Mucosa of gallbladder (tissue), 1 donor: ENCODE measurements at places on chromosomes 3 and 15.
A peak's percentile ranks its signal among the peaks of the same experiment; 100 is the strongest.

GRCh38 chr3:58173669-58174398 lies 36.9 kb downstream of the DNASE1L3 start:
- peak; percentile 28 for DNase-seq

DNA sequence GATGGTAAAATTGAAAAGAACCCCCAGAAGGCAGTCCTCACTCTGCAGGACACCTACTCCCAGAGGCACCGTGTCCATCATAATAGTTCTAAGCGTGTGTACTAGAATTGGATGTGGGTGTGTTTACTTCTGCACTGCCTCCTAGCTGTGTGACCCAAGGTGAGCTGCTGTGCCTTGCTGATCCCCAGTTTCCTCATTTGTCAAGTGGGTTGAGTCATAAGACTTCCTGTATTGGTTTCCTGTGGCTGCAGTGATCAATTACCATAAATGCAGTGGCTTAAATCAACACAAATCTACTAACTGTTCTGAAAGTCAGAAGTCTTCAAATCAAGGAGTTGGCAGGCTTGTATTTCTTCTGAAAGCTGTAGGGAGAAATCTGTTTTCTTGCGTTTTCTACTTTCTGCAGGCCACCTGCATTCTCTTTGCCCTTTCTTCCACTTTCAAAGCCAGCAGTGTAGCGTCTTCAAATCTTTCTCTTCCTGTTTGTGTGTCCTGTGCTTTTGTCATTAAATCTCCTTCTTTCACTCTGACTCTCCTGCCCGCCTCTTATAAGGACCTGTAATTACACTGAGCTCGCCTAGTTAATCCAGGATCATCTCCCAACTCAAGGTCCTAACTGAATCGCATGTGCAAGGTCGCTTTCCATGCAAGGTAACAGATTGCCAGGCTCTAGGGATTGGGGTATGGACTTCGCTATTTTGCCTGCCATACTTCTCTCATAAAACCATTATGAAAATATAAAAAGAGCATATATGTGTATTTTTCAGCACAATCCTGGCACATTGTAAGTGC lies 59.0 kb downstream of the RORA start:
- DNase-seq, result no peak

DNA sequence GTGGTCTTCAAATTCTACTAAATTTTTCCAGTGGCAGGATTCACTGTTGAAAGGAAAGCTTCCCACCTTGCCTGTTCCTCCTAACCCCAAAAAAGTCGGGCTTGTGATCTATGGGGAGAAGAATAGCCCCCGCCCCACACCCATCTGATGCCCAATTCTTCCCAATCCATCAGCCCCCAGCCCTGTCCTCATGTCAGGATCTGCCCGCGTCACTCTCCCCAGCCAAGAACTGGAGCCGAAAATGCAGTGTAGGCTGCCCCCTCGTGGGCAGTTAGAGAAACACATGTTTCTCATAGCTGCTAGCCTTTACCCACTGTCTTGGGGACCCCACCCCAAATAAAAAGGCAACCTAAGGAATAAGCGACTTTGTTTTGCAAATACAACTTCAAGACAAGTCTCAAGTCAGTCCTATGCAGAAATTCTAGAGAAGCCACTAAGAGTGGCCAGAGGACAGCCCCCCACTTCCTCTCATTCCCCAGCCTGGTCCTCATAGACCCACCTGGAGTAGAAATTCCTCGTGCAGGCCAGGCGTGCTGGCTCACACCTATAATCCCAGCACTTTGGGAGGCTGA lies 13.0 kb upstream of the CSK start:
- no peak for DNase-seq

DNA sequence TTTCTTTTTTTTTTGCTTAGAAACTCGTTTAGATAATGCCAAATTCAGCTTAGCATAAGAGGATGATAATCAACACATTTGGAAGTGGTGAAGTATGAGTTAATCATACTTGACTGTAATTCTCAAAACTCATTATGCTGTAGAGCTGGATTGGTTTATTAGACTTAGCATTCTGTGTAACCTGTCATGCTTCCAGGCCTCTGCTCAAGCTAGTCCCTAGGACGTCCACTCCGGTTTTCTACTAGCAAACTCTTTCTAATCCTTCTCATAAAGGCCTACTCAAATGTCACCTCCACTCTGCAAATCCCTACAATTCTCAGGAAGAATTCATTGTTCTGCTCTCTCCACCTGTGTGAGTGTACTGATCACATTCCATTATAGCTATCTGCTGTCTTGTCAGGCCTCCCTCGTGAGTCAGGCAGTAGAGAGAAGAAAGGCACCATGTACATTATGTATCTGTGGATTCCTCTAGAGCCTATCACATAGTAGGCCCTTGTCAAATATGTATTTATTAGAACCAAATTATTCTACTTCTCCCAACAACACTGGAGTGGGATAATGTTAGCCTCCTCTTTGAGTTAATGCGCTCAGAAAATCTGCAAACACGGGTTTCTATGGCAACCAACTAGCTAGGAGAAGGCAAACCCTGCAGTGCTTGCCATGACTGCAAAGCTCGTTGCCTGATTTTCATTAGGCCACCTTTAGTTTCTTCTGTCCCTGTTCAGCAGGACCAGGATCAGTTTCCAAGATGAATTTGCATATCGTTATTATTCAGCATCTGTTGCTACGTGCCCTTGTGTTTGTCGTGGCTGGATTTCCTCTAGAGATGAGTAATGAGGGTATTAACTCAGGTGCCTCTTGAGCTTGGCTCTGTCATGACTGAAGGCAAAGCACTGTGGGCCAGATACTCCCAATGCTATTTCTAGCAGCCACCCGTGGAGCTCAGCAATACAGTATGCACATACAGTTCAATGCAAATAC lies 30.7 kb downstream of the ATP13A5 start:
- DNase-seq, result no peak
